ENCODE measurements at places on chromosomes 5 and 9.

GRCh38 chr9:4581861-4582565 lies 80.1 kb upstream of the PLPP6 start:
- DNase-seq: no peak

GRCh38 chr5:41878173-41878572 lies 7.9 kb upstream of the OXCT1 start:
- DNase-seq: no peak

DNA sequence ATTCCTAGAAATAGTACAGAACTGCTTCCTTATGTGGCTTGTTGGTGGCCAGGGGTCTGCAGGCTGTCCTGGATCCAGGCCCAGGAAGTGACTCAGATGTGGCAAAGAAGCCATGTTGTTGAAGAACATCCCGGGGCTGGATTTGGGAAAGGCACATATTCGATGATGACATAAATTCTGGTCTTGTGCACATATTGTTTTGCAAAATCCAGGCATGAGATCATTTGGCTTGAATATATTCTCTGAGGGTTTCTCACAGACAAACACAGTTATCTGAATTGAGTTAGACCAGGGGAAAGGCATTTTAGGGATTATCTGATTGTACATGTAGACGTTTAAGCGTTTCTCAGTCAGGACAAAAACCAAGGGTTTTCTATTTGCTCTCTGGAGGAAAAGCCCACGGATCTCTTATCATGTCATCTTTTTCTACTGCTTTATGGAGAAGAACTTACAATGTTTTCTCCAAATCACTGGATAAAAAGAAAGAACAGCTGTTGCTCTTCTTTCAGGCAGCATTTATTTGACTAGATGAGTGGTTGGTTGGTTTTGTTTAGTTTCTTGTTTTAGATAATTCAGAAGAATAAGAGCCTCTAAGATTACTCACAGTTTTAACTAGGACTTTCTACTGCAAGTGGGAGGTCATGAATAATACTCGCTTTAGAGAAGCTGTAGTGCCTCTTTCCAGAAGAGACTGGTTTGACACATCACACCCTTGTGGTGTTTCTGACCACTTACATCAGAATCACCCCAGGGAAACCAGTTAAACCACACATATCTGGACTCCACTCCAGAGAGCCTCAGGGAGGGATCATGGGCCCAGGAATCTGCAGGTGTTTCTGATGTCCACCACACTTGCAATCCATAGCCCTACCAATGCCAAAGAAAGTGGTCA lies 29.5 kb upstream of the LHFPL2 start:
- DNase-seq: no peak

DNA sequence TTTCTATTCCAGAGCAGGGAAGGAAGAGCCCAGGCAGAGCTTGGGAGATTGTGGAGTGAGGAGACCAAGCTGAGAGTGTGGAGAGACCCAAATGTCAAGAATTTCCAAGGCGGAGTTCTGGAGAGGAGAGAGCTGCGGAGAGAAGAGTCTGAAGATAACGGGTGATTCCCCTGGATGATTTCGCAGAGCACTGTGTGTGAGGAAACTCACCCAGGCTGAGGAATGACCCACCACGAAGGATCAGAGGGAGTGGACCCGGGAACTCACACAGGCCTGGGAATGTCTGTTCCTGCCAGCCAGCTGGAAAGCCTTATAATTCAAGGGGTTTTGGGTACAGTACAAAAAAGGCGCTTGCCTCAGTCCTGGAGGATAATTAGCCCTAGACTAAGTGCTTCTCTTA lies 94.2 kb downstream of the WNK2 start:
- no peak for DNase-seq

- DNase-seq: no peak
These were observed 130.9 kb downstream of the PALM2AKAP2 start for GRCh38 chr9:109910671-109911518.
